ENCODE measurements at places on chromosomes 13 and 19.

DNA sequence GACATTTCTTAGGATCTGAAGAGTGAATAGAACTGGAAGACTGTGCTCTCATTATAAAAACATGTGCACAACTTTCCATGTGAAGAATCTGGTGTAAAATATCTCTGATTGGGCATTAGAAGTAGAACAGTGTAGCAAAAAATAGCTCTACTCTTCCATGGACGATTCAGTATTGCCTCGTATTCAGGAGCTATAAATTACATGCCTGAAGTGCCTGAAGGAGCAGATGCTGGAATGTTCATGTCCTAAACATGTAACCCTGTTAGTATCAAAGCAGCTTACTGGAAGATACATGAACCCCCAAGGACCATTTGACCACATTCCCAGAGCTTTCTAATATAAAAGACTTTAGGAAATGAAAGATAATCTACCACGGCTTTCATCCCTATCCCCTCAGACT, 528.9 kb downstream of the DACH1 start:
- no peak for DNase-seq

DNA sequence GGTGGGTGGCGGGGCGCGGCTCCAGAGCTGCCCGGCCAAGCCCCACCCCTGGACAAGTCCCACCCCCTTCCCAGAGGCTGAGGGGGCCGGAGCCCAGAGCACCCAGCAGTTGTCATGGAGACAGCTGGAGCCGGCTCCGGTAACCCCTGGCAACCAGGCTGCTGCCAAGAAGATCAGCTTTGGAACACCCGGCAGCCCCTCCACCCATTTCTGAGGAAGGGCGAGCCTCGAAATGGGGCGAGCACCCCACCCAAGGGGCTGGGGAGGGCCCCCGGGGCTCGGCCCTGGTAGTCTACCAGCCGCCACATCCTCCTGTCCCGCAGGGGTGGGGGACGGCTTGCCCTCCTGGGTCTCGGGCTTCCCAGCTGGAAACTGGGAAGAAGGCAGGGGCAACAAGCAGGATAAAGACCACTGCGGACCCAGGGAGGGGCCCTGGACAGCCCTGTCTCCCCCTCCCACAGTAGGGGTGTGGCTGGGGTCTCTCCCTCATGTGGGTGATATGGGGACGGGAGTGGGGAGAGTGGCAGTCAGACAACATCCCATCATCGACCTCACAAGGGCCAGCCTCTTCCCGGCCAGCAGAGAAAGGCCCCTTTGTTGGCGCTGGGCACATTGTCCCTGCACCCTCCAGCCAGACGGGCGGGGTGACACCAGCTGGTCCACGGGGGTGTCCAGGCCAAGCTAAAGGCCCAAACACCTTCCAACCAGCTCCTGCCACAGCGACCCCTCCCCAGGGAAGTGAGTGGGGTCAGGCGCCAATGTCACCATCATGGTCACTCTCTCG, 1.5 kb downstream of the CERS1 start:
- no peak for DNase-seq

GRCh38 chr19:54279406-54279962, 1.4 kb downstream of the LILRB2 start:
- no peak for DNase-seq

DNA sequence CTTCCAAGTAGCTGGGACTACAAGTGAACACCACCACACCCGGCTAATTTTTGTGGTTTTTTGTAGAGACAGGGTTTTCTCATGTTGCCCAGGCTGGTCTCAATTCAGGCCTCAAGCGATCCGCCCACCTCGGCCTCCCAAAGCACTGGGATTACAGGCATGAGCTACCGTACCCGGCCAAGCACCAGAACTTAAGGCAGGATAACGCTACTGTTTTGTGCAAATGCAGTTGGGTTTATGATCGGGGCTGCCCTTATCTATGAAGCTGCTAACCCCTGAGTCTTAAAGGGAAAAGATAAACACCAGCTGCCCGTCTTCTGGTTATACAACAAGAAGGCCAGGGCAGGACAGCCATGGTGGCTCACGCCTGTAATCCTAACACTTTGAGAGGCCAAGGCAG, 12.6 kb upstream of the TM6SF2 start:
- no peak for DNase-seq

DNA sequence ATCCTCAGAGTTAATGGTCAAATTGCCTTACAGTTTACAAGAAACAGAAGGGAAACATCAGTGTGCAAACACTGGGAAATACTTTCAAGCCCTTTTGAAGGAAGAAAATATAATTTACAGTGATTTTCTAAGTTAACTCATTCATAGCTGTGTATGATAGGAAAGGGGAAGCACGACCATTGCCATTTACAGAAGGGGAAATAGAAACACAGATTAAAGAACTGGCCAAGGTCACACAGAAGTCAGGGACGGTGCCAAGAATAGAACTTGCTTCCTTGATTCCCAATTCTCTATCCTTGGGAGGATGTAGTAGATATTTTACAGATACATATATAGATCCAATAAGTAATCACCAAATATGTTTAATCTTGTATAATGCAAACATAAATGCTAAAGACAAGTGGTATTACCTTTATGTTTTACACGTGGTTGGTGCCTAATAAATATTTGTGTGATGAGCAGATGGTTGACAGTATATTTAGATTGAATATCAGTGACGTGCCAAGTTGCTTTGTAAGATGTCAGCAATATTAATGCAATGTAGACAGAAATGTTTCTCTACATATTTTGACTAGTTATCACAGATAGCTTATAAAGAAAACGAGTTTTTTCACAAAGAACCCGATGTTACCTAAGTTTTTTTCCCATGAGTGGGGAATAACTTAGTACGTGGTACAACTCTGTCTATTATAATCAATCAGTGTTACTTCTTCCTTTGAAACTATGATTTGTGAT, 73.1 kb downstream of the FLT1 start:
- no peak for DNase-seq

DNA sequence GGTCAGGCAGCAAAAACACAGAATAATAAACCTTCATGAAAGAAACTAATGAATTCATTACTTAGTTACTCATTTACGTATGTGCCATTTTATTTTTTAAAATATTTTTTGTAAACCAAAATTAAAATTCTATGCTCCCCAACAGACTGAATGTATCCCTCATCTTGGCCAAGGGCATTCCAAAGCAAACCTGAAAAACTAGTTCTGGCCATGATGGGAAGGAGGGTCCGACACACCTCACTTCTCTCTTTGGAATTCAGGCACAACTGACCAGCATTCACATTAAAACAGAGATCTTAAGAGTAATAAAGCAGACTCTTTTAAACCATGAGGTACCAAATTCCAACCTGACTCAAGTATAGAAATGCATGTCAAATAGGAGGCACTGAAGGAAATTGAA, 1576.9 kb upstream of the SPRY2 start:
- no peak for DNase-seq

DNA sequence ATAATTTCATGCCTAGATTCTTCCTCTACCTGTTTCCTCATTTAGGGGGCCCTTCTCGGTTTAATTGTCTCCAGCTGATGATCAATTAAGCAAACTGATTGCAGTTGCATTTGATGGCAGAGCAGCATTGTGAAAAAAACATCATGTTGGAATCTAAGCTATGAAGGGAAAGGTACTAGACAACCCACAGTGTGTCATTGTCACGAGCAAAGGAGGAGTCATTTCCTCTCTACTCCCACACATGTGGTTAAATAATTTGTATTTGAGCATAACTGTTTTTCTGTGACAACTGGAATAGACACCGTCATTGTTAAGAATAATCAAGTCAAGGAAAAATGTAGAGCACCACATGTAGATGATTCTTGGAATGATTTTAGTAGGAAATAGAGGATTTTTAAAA, 240.3 kb downstream of the DCT start:
- peak; percentile 6 for DNase-seq

- no peak for DNase-seq
Measured at GRCh38 chr19:2685204-2685704, 17.2 kb downstream of the GNG7 start.

DNA sequence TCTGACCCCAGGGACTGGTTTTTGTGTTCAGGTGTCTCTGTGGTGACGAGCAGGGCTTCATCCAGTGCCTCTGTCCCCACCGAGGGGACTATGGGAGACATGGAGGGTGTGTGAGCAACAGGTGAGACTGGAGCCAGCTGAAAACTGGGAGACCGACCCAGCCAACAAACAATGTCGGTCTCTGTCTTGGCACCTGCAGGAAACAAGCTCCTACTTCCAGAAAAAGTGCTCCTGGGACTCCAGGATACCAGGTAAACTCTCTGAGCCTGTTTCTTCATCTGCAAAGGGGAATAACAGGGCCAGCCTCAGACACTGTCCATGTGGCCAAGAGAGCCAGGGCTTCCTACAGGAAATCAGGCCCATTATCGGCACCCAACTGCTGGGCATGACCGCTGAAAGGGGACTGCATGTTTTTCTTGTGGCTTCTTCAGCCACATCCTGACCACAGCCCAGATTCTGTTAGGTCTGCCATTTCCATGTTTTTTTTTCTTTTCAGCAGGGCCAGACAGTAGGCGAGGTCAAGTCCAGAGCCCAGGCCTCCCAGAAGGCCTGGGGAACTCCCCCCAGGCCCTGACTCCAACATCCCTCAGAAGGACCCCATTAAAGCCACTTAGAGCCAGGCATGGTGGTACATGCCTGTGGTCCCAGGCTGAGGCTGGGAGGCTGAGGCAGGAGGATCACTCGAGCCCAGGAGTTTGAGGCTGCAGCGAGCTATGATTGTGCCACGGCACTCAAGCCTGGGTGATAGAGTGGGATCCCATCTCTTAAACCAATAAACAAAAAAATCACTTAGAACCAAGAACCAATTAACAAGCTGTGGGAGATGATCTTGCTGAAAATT, 836 bp upstream of the BST2 start:
- DNase-seq: peak; percentile 40

GRCh38 chr19:28553005-28553404, 659.9 kb downstream of the UQCRFS1 start:
- DNase-seq: no peak

- DNase-seq: no peak
Measured at GRCh38 chr13:102400675-102401145, 1.1 kb downstream of the FGF14 start.

DNA sequence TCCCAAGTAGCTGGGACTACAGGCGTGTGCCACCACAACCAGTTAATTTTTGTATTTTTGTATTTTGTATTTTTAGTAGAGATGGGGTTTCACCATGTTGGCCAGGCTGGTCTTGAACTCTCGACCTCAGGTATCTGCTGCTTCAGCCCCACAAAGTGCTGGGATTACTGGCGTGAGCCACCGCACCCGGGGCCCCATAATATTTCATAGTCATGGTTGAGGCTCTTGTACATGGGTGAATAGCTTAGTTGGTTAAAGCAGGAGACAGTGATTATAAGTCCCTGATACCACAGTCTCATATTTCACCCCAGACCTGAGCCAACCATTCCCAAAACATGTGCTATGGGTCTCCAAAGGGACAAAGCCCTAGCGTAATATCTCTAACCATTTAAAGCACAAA, 26.1 kb downstream of the MBNL2 start:
- DNase-seq: no peak

GRCh38 chr19:49315111-49315510, 9.9 kb downstream of the SLC6A16 start:
- no peak for DNase-seq

GRCh38 chr13:58955546-58956385, 1208.0 kb downstream of the DIAPH3 start:
- no peak for DNase-seq

GRCh38 chr19:6903446-6903845, 16.1 kb downstream of the ADGRE1 start:
- no peak for DNase-seq

DNA sequence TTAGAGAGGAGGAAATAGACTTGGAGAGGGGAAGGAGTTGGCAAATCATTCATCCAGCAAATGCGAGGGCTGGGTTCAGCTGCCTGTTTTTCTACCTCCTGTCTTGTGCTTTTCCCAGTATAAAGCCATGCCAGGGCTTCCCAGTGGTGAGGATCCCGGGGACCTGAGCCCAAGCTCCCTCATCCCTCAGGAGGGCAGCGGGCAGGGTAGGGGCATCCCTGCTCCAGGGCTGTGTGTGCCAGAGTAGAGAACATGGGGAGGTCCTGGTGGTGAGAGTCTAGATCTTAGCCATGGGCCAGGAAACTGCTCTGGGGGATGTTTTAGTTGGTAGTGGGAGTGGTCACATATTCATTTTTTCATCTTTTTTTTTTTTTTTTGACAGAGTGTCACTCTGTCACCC, 43.6 kb downstream of the GPR12 start:
- no peak for DNase-seq

- no peak for DNase-seq
Measured at GRCh38 chr19:48668332-48668731, 4.5 kb downstream of the NTN5 start.

DNA sequence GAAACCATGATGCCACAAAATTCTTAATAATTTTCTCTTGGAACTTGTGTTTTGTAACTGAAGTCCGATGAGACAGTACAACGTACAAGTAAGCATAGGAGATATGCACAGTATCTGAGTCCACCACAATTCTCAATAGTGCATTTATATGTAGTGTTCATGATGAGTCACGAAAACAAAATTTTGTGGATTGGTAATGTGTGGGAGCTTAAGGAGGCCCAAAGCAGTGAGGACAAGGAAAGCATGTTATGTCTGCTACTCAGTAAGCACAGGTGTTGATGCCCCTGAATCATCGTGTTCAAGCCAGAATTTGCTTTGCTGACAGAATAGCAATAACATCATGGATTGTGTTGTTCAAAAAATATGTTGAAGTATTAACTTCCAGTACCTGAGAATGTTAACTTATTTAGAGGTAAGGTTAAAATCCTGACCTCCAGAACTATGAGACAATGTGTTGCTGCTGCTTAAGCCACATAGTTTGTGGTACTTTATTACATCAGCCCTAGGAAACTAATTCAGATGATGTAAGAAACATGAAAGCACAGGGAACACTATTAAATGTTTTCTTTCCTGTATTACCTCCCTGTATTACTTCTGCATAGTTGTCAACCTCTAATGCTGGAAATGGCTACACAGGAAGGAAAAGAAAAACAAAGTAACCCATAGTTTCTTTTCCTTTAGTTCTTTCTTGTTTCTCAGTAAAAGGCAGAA, 201.3 kb downstream of the SLITRK6 start:
- no peak for DNase-seq

DNA sequence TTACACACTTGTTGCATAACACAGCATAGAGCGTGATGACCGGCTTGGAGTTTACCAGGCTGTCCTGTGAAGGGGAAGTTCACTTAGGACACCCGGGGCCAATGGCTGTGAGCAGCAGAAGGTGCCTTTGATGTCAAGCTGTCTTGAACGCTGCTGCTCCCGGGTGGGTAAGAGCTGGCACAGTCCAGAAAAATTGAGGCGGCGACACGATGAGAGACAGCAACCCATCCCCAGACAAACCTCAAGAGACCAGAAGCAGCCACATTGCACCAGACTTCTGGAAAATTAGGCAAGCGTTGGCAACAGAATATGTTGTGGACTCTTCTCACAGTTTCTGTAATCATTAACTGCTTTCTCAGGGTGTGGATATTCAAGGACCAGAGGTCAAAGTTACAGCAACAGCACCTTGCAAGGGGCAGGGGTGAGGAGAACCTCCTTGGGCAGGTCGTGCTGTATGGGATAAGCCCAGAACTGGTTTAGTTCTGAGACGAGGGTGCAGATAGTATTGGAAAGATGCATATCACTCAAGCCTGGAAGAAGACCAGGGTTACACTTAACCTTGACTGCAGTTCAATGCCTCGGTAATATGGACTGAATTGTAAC, 10.1 kb downstream of the NFILZ start:
- peak; percentile 22 for DNase-seq
